Right renal pelvis (tissue), 4 donors: ENCODE measurements at places on chromosomes 13 and 19.

DNA sequence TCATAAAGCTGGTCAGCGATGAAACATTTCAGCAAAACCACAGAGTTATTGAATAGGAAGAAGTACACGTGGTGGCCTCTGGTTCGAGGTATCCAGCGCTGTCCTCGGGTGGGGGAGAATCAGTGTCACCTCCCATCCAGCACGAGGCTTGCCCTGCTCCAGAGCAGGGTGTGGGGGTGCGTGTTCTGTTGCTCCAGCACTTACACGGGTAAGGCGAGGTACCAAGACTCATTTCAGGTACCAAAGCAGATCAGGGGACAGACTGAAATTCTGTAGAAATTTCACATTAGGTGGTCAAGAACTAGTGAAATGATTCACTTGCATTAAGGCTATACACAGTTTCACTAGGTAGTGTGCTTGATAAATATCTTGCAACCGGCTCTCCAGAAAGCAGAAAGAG, 164.2 kb upstream of the SOX1 start:
- no peak for DNase-seq

DNA sequence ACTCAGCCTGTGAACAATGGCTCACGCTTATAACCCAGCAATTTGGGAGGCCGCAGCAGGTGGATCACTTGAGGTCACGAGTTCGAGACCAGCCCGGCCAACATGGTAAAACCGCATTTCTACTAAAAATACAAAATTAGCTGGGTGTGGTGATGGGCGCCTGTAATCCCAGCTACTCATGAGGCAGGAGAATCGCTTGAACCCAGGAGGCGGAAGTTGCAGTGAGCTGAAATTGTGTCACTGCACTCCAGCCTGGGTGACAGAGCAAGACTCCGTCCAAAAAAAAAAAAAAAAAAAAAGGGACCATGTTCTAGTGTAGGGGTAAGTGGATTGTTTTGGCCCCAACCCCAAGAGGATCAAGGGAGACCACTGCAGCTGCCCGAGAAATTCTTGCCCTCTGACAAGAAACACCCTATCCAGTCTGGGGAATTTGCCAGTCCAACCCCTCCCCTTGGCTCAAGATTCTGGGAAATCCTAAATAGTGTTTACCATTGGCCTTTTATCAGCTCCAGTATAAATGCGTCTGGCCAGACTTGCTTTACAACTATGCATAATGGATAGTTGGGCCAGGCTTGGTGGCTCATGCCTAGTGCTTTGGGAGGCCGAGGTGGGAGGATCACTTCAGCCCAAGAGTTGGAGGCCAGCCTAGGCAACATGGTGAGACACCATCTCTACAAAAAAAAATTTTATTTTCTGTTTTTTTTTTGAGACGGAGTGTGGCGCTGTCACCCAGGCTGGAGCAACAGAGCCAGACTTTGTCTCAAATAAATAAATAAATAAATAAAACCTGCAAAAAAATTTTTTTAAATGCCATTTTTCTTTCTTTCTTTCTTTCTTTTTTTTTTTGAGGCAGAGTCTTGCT, 5.1 kb upstream of the DHDH start:
- no peak for DNase-seq

DNA sequence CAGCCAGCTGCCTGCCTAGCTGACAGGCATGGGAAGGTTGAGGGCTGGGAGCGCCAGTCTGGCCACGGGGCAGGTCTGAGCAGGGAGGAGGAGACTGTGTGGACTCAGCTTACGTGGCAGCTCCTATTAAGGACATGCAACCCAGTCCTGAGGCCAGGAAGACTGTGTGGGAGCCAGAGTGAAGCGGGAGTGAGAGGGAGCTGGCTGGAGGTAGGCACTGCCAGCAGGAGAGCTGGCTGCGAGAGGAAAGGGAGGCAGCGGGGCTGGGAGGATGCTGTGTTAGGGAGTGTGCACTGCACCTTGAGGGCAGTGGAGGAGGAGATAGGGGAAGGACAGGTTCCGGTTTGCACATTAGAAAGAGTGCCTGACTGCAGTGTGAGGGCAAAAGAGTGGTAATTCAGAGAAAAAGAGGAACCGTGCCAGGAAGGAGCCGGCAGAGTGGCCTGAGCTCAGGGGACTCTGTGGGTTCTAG, 99.2 kb downstream of the SLC7A1 start:
- DNase-seq, result no peak

GRCh38 chr13:28401303-28402056, 93.4 kb downstream of the FLT1 start:
- DNase-seq, result no peak

DNA sequence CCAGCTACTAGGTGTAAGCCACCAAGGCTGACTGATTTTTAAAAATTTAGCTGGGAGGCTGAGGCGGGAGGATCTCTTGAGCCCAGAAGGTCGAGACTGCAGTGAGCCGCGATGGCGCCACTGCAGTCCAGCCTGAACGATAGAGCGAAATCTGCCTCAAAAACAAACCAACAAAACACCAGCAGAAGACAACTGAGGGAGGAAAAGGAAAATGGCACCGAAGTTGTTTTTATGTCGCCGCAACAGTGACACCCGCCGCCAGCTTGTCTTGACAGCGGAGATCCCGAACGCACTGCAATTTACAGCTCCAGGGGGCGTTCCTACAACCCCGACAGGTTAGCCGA, 298 bp upstream of the FAM98C start:
- no peak for DNase-seq

GRCh38 chr13:97339988-97340749, 93.8 kb upstream of the RAP2A start:
- DNase-seq, result no peak

DNA sequence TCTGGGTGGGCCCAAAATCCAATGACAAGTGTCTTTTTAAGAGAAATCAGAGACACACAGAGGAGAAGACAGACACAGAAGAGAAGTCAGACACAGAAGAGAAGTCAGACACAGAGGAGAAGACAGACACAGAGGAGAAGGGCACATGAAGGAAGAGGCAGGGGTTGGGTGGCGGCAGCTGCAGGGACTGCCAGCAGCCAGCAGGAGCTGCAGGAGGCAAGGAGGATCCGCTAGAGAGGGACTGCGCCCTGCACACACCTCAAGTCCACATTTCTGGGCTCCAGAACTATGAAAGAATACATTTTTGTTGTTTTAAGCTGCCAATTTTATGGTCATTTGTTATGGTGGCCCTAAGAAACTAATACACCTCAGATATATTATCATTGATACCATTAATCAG, 140.6 kb downstream of the ZIC5 start:
- no peak for DNase-seq
